ENCODE measurements at places on chromosomes 12 and 14. TPM values are rescaled to one million over a fixed set of nuclear protein-coding genes. Genes with fewer than 3 reads are reported as not detected.

The CPM gene
- 15.3 TPM for total RNA-seq

The OLR1 gene
- 1.1 TPM for total RNA-seq

The PPP1R1A gene
- total RNA-seq, result 1.9 TPM

The ZNF84 gene
- total RNA-seq, result 9.3 TPM

The KLHL33 gene
- total RNA-seq, result 0.34 TPM

The PARPBP gene
- total RNA-seq, result 0.28 TPM

The DPPA3 gene
- not detected for total RNA-seq

All from pancreas (tissue), 10 donors.